Left renal pelvis (tissue), 4 donors: ENCODE measurements at places on chromosomes 3 and 15.

DNA sequence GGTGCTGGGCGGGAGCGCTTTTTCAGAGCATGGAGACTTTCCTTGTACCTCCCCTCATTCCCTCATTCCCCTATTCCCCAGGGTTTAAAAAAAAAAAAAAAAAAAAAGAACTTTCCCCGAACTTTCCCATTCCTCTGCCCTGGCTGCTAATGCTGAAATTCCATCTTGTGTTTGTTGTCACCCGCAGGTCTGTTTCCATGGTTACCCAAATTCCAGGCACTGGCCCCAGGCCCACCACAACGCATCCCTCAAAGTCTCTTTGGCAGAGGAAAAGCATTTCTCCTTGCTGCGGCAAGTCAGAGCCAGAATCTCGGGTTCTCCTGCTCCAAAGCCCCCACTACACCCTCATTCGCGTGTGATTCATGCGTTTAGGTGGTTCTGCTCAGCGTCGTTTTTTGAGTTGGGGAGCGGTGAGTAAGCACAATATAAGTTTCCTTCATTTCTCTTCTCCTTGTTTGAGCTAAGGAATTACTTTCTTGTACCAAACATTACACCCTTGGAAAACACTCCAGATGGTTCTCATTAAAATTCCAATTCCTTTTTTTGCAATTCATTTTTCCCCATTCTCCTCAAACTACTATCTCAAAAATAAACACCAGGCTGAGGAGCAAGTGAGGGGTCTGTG is 21.6 kb downstream of the ANAPC13 start:
- DNase-seq = peak; percentile 83

DNA sequence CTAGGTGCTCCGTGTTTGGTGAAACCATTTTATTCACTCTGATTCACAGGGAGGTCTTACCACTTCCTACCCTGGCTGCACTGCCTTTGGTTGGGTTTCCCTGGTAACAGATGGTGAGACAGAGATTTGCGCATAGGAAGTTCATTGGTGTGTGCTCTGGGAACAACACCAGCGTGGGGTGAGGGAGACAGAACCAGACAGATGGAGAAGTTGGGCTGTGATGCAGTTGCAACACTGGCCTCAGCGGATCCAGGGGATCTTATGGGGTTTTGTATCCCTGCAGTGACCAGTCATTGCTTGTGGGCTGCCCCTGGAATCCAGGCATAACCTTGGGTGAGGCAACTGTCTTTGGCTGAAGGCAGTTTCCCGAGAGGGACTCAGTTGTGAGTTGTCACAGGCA is 12.5 kb upstream of the IL16 start:
- DNase-seq = no peak

DNA sequence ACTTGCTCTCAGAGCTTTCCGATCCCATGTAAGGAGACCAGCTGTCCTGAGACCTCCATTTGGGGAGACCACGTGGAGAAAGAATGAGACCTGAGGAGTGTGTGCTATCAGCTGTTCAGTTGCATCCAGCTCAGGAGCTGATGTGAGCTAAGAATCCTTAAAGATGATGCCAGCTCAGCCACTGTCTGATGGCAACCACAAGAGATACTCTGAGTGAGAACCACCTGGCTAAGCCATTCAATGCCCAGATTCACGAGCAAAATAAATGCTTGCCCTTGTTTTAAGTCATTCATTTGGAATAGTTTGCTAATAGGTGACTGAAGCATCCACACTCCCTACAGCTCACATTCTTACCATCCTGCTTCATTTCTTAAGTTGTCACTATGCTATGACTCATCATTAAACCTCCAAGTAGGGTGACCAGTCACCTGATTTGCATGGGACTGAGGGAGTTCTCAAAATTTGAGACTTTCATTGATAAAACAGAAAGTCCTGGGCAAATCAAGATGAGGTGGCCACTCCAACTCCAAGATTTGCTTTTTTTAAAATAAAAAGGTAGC is 56.4 kb downstream of the SPTSSB start:
- no peak for DNase-seq

DNA sequence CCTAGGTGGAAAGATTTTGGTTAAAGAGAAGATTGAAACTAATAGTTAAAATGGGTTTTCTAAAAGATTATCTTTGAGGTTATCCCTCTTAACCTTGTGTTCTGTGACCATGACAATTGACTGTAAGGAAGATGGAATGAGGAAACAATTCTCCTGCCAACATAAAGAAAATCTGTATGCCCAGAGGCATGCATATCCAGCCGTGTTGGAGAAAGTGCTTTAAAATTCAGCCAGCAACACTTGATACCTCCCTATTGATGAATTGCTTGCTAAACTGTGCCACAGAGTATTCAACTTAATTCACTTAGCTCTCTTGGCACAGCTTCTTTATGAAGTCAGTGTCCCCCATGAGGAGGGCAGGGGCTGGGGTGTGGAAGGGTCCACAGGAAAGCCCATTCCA is 203.5 kb downstream of the UBE2E2 start:
- no peak for DNase-seq

- DNase-seq = no peak
Measured at GRCh38 chr3:64073158-64073761, 50.0 kb upstream of the PSMD6 start.

DNA sequence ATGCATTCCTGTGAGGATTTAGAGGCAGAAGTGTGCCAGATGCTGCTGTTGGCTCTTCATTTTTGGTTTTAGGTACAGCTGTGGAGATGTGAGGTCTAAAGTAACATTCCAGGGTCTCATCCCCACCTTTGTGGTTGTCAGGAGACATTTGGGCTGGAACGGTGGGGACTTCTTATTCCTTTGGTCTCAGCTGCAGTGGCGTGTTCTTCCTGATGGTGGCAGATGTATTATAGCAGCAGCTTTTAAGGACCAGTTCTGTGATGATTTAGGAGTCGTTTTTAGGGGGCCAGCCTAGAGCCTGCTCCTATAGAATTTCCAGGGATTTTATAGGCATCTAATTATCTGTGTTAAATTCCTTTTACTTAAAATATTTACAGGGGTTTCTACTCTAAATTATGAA is 221.0 kb upstream of the EOMES start:
- no peak for DNase-seq

GRCh38 chr15:58537033-58537432 is 105.2 kb downstream of the LIPC start:
- DNase-seq = no peak

- DNase-seq = no peak
Measured at GRCh38 chr3:63886858-63887257, 23.2 kb downstream of the ATXN7 start.

DNA sequence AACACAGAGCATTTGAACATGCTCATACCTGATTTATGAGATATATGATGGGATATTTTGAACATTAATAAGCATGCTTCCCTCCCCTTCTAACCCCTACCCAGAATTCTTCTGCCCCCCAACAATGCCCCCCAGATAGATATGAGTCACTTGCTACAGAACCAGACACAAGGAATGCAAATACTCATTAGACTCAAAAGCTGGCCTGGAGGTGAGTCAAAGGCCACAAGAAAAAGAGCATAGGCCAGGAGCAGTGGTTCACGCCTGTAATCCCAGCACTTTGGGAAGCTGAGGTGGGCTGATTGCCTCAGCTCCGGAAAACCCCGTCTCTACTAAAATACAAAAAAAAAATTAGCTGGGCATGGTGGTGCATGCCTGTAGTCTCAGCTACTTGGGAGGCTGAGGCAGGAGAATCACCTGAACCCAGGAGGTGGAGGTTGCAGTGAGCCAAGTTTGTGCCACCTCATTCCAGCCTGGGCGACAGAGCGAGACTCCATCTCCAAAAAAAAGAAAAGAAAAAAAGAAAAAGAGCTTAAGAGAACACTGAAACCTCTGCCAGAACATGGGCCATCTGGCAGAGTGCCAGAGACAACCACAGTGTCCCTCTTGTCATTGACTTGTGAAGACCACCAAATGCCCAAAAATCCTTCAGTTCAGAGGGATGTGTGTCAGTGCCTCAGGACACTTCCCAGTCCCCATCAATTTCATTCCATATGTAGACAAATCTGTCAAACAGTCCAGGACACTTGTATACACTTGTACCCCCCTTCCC is 3.9 kb upstream of the SH3GL3 start:
- no peak for DNase-seq

- no peak for DNase-seq
Measured at GRCh38 chr3:127786353-127787070, 35.8 kb downstream of the MGLL start.

DNA sequence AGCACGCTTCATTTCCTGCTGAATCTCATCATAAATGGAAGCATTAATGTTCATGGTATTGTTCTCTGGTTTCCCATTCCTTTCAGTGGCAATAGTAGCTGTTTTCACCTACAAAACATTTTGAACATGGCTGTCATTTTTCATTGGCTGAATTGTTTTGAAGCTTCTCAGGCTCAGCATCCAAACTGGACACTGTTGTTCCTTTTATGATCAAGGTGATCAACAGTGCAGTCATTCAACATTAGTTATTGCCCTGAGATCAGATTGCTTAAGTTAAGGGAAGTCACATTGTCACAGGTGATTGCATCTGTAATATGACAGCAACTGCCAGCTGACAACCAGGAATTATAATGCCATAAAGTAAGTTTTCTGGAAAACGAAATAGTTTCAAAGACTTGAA is 46.9 kb downstream of the SATB1 start:
- DNase-seq = no peak

DNA sequence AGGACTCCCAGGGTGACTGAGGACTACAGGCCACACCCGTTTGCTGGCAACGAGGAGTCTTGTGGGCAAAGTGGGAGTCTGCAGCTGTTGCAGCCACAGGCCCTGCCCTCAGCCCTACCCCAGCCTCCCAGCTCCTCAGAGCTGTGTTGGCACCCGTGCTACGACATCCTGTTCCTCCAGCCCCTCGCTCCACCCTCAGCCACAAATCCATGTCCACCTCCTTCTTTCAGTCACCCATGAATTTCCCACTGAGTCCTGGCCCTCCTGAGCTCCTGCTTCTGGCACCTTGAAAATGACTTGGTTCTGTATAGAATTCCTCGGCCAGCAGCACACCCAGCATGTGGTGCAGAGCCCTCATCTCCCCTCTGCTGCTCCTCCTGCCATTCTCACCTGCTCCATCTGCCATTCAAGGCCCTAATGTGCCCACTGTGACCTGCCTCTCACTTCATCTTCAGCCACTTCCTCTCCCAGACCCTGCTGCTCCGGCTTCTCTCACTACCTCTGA is 20.9 kb upstream of the VILL start:
- no peak for DNase-seq

GRCh38 chr15:51200792-51201191 is 106.1 kb upstream of the TNFAIP8L3 start:
- DNase-seq = no peak
